ENCODE measurements at places on chromosomes 4 and X.

DNA sequence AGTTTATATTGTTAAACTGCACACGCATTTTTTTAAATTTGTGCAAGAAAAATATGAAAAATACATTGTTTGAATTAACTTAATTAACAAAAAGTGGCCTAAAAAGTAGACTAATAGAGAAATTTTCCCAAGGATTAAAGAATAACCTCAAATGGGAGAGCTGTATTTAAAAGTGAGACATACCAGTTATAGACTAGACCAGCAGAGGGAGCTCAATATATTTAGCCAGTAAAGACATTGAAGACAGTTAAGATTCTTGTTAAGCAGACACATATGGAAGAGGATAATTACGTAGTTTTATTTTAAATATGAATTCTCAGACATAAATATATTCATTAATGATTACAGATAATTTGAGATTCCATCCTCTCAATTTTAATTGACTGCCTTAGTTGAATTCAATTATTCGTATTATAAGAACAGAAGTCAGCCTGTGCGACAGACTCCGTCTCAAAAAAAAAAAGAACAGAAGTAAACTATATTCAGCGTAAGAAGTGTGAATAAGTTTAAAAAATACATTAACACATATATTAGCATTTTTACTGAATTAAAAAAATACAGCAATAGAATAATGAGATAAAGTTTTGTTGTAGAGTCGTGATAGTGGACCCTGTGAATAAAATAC, 64.8 kb downstream of the GLRA3 start:
- peak; percentile 28 for DNase-seq

- peak; percentile 38 for DNase-seq
Observed at GRCh38 chr4:94305466-94306225, 37.0 kb downstream of the HPGDS start.

DNA sequence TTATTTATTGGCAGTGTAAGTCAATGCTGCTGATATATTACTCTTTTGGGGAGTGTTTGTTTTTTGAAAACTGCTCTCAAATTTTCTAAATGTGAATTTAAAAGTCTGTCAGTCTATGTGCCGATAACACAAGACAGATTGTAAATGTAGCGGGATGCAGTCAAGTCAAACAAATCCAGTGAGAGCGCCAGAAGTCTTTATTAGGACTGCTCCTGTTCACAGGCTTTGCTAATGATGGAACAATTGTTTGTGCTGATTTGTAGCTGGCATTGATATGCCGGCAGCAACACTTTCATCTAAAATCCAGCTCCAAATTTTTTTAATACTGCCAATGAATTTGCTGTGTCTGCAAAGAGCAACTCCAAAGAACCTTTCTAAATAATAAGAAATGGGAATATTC, 78.7 kb upstream of the TET2 start:
- DNase-seq = no peak

DNA sequence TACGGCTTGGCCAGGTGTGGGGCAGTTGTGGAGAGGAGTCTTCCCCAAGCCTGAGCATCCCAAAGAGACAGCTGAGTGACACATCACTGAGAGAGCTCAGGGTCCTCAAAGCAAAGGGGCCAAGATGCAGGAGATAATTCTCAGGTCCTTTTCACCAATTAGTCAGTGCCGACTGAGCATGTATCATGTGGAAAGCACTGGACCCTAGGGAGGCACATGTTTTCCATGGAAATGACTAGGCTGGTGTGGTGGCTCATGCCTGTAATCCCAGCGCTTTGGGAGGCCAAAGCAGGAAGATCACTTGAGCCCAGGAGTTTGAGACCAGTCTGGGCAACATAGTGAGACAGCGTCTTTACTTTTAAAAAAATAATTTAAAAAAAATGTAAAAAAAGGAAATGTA, 67.3 kb upstream of the PRPS1 start:
- no peak for DNase-seq

- DNase-seq = no peak
Observed at GRCh38 chrX:30981968-30982367, 89.9 kb downstream of the FTHL17 start.

DNA sequence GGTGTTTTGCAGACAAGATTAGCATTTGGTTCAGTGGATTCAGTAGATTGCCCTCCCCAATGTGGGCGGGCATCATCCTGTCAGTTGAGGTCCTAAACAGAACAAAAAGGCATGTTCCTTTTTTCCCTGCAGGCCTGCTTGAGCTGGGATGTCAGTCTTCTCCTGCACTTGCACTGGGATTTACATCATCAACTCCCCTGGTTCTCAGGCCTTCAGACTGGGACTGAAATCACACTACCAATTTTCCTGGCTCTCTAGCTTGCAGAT, 278.9 kb upstream of the FTHL17 start:
- DNase-seq = no peak

DNA sequence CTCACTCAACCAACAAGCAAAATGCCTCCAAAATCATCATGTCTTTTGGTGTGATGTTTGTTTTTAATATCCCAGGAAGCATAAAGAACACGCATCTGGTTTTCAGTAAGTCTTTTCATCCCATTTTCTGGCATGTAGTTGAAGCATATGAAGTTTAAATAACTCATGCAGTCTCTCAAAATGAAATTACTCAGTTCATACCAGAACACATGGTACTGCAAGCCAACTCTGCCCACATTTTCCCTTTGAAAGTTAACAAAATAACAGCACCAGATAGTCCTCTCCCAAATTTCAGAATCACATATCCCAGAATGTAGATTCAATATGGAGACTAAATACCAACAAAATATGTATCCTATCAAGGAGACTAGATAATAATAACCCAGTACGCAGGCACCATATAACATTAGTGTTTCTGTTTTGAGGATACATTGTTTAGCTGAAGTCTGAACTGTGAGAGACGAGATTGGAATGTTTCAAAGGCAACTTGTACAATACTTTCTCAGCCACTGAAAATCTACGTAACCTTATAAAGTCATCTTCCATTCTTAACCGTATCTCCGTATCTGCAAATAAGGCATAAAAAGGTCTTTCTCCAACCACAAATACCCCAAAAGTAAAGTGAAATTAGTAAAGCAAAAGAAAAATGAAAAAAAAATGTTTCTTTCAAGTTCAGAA, 23.1 kb downstream of the CORIN start:
- DNase-seq = no peak

Data from umbilical cord (tissue), 2 donors.